NCI-H1436 treated with DMSO at 0.1 percent for 48 hours (cell line): ENCODE measurements at places on chromosomes 13 and 19.

- no peak for DNase-seq
Measured at GRCh38 chr13:95276037-95276505, 25.2 kb downstream of the ABCC4 start.

DNA sequence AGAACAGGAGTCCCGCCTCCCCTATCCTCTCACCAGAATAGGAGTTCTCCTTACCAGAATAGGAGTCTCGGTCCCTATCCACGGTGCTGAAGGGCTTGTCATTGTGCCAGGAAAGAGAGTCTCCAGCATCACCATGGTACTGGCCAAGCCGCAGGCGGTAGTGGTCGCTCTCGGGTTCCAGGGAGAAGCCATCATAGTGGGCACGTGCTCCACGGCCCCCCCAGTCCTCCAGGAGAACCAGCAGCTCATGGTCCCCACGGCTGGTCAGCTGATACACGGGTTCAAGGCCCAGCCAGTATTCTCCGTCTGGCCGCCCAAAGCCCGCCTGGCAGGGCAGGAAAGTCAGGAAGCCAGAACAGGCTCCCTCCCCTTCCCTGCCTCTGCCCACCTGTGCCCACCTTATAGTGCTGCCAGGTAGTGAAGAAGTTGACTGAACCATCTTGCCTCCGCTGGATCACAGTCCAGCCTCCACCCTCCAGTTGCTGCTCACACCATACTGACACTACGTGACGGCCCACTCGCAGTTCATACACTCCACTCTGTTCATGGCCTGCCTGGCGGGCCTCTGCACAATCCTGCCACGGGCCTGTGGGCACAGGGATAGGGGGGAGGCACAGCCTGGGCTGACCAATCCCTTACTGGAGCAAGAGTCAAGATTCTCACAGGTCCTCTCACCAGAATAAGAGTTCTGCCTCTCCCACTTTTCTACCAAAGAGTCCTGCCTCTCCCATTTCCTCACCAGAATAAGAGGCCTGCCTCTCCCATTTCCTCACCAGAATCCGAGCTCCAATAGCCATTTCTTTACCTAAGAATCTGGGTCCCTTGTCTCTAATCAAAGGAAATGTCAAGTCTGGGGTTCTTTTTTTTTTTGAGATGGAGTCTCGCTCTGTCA is 7.4 kb downstream of the SHFL start:
- DNase-seq, result no peak

DNA sequence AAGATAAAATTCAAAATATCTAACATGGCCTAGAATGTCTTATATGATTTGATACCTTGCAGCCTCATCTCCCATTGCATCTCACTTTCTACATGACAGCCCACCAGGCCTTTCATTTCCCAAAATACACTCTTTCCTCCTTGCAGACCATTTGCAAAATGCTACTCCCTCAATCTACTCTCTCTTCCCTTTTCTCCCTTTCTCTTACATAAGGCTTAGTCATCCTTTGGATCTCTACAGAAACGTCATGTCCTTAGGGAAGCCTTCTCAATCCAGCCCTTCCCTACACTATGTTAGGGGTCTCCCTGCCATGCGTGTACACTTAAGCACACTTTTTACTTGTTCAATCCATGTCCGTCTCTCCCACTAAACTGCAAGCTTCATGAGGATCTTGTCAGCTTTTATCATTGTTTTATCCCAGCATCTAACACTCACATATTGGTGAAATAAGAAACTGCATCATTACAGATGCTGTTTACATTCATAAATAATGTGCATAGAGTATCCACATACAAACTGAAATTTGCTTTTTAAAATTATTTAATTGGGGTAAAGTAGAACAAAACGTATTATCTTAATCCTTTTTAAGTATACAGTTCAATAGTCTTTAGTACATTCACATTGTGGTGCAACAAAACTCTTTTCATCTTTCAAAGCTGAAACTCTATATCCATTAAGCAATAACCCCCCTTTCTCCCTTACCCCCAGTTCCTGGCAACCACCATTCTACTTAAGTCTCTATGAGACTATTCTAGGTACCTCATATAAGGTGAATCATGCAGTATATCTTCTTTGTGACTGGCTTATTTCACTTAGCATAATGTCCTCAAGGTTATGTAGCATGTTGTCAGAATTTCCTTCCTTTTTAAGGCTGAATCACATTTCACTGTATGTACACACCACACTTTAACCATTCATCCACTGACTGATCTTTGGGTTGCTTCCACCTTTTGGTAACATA is 11.5 kb upstream of the WBP4 start:
- DNase-seq, result no peak

- no peak for DNase-seq
Measured at GRCh38 chr13:44237276-44237767, 136.3 kb upstream of the SERP2 start.

DNA sequence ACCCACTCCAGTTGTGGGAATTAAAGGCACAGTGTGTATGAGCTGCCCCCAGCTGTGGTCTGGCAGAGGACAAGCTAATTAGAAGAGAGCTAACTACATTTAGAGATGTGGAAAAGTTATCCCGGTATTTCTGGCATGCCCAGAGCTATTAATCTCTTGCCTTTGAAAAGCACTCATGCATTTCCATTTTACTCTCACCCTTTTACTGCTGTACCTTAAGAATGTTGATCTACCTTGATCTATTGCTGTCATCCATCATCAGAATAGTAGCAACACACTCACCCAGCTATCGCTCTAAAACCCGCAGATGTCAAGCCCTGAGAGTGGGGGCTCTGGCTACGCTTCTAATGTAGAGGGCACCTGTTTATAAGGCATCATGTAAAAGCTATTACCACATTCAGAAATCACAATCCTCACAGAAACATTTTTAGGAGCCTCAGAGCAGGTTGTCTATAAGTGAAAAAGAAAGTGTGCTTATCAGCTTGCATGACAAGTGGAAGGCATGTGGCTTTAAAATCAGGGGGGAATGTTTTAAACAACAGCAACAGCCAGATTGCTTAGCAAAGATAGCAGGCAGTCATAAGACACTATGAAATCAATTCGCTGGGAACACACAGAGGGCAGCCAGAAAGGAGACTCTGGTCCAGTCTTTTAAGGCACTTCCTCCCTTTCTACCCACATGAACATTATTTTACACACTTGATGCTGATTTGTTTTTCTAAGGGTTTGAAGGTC is 224.2 kb upstream of the IRS2 start:
- no peak for DNase-seq

GRCh38 chr19:7582446-7582845 is 13.2 kb upstream of the CAMSAP3 start:
- DNase-seq, result no peak
